ENCODE measurements at places on chromosomes 5 and 9.
A peak's percentile ranks its signal among the peaks of the same experiment; 100 is the strongest.

GRCh38 chr5:134085411-134085810 lies 29.1 kb upstream of the TCF7 start:
- DNase-seq: no peak

GRCh38 chr5:132215329-132215728 lies 12.3 kb downstream of the P4HA2 start:
- DNase-seq: peak; percentile 83

- DNase-seq: no peak
Measured at GRCh38 chr9:7081065-7081600, 323.4 kb downstream of the KDM4C start.

- no peak for DNase-seq
Measured at GRCh38 chr9:82930116-82930515, 132.8 kb downstream of the RASEF start.

- DNase-seq: peak; percentile 44
Measured at GRCh38 chr9:17135295-17136160, 688 bp downstream of the CNTLN start.

DNA sequence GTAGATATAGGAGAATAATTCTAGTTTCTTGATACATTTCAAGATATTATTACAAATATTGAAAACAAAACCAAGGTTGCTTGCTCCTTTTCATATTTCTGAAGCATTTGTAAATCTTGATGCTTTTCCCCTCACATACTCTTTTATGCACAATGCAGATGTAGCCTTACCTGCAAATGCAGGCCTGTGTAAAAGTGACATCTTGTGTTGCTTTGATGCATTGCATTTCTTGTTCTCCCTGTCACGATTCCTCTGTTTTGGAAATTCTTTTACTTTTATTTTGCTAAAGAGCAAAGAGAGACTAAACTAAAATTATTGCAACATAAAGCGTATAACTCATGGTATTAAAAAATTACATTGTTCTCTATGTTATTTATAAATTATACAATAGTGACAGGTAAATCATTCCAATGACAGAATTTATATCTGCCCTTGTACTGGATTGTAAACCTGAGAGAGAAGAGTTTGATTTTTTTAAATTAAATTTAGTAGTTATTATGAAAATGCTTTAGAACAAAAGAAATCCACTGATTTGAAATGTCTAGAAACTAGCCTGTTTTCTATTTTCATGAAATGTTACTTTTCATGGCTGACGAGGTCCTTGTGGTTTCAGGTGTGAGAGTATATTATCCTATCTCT lies 970.0 kb downstream of the MAT2B start:
- DNase-seq: peak; percentile 2

DNA sequence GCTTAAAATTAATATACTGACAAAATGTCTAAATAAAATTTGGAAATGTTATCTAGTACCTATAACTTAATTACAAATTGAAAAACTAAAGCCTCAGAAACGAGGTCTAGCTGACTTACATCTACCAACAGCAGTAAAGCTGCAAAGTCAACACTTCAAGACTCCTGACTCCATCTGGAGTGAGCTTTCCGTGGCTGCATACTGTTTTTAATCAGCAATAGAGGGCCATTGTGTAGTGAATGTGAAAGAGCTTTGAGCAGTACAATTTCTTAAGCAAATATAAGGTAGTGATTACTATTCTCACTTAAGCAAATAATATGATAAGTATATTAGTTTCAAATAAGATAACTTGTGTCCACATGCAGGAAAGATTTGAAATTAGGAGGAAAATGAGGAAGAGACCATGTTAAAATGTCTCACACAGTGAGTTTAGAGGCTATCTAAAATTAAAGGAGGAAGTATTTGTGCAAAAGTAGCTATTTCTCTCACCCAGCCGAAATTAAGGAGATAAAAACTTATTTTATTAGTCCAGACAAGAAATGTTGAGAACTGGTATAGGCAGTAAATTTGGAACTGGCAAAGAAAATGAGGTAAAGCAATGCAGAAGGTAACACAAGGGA lies 6.4 kb downstream of the SPINK6 start:
- no peak for DNase-seq

- peak; percentile 33 for DNase-seq
Measured at GRCh38 chr9:130890870-130891687, 5.5 kb downstream of the QRFP start.

DNA sequence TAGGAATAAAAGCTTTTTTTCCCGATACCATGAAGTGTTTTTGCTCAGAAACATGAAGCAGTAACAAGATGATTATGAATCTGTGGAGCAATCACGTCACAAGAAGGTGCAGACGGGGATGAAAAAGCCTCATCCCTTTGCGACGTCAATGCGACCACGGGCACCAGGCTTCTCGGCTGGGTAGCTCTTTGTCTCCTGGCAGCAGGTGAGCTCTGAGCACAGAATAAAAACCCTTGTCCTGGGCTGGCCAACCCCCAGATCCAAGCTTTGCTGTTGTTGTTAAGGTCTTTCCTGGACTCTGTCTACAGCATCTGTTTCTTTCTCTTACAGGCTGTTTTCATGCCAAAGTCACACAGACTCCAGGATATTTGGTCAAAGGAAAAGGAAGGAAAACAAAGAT lies 113.8 kb downstream of the ANKRD18B start:
- no peak for DNase-seq

DNA sequence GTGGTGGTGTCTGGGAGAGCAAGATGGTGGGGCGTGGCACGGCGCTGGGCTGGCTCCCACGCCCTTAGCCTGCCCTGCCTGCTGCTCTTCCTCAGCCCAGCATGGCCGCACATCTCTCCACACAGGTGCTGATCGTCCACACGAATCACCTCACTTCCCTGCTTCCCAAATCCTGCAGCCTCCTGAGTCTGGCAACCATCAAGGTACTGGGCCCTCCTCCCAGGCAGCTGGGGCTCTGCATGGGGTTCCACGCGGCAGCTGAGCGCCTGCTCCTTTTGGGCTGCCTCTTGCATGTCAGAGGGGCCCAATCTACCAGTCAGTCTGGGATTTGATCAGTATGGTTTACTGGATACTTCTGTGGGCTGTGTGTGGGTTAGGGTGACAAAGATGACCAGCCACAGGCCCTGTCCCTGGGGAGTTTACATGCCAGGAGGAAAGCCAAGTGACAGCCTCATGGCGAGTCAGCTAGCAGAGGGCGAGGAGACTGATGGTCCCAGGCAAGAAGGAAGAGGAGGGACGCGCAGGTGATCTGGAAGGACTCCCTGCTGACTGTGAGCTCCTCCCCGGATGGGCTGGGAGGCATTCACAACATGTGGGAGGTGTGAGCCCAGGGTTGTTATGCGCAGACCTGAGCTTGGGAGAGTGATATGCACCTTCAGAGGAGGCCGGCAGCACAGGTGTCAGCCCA lies 6.0 kb downstream of the LRSAM1 start:
- DNase-seq: peak; percentile 56

DNA sequence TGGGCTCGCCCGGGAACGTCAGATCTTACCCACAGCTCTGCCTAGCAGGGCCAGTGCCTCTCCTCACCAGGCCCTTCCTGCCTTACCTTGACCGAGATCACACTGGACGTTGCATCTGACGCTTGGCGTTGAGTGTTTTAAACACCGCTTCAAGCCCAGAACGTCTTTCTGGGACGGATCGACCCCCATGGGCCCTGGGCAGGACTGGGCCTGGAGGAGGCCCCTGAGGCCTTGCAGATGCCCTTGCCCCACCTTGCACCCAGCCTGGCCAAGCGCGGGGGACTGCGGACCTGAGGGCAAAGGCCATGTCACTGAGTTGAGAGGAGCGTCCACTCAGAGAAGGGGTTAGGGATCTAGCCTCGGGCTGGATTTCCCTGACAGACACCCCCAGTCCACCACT lies 64.3 kb upstream of the FCN2 start:
- DNase-seq: no peak

DNA sequence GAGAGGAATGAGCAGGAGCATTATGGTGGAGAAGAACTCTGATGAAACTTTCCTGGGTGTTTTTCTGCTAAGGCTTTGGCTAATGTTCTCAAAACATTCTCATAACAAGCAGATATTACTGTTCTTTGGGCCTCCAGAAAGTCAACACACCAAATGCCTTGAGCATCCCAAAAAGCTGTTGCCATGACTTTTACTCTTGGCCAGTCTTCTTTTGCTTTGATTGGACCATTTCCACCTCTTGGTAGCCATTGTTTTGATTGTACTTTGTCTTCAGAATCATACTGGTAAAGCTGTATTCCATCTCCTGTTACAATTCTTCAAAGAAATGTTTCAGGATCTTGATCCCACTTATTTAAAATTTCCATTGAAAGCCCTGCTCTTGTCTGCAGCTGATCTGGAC lies 139.6 kb downstream of the MAN2A1 start:
- DNase-seq: no peak

DNA sequence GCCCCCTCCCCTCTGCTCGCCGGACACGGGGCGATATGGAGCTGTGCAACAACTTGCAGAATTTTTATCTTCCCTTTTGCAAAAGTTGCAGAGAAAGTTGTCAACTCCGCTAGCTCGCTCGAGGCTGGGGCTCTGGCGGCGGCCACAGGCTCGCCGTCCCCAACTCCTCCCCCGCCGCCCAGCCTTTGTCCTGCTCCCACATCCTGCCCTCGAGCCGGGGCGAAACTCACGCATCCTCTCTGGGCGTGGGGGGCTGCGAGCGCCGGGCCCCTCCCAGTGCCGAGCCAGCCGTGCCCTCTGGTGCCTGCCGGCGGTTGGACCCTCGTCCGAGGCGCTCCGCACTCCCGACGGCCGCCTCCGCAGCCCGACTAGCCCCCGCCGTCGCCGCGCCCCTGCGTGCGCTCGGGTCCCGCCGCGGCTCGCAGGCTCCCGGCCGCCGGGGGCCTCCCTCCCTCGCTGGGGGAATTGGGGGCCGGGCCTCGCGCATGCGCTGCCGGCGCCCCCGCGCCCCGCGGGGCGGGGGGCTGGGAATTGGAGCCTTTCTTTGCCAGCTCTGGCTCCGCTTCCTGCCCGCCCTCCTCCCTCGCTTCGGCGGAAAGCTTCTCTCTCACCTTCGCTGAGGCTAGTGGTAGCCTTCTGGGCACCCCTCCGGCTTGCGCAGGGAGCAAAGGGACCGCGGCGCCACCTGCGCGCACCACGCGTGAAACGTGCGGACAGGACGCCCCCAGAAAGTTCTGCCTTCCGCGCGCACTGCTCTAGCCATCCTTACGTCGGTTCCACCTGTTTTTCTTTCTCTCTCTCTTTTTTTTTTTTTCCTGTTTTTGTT lies at the start of gene CCNJL:
TSS of gene CCNJL (minus strand) at position 431 of the 826 bp plus-strand sequence. CDS start 641 bp downstream, outside the sequence.
- DNase-seq: peak; percentile 86

- DNase-seq: no peak
Measured at GRCh38 chr5:41968153-41968723, 43.2 kb downstream of the FBXO4 start.

GRCh38 chr9:26786564-26786963 lies 106.0 kb downstream of the CAAP1 start:
- DNase-seq: no peak

GRCh38 chr5:82584631-82585030 lies 306.5 kb upstream of the RPS23 start:
- no peak for DNase-seq

DNA sequence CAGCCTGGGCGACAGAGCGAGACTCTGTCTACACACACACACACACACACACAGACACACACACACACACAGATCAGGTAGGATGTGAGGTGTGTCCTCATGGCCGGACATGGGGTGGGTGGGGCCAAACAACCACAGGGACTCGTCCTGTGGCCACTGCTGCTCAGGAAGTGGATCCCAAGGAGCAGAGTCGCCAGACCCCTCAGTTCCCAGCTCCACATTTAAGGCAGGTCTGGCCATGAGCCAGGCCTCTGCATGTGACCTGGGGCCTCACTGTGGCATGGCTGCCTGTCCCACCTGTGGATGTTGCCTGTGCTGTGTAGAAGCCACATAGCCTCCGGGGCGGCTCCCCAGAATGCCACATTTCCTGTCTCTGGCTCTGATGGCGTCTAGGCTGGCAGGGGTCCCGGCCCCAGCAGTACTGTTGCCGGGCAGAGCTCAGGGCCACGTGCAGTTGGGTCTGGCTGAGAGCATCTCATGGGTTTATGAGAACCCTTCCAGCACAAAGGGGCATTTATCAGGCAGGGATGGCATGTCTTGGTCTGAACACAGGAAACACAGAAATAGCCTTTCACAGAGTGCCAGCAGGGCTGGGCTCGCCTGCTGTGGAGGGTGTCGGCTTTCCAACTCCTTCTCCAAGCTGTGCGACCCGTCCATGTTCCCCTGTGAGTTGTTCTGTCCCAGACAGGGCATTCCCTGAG lies 9.9 kb upstream of the NINJ1 start:
- peak; percentile 80 for DNase-seq

- no peak for DNase-seq
Measured at GRCh38 chr5:141646026-141646425, 5.2 kb downstream of the FCHSD1 start.

GRCh38 chr5:62206150-62206829 lies 99.7 kb upstream of the KIF2A start:
- DNase-seq: no peak

- DNase-seq: no peak
Measured at GRCh38 chr5:41796061-41796460, 74.2 kb downstream of the OXCT1 start.

Data from cerebellum (tissue), 4 donors.